ENCODE measurements at places on chromosomes 6 and 20. TPM values are rescaled to one million over a fixed set of nuclear protein-coding genes. Genes with fewer than 3 reads are reported as not detected.

DNA sequence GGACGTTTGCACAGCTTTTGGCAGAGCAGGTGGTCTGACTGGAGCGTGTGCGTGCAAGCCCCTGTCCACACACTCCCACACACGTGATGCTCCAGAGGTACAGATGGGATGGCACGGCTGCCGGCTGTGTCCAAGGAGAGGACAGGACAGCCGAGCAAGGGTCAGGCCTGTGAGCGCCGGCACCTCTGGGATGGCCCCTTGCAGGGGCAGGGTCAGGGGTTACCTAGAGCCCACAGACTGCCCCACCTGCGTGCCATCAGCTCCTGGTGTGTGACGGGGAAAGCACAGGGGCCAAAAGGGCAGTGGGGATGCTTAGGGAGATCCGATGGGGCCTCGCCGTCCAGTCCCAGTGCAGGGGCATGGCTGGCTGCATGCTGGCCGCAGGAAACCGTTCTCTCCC, 189.7 kb downstream of the TAF4 start:
- H3K4me3 ChIP-seq = no peak overlapping the region
- H3K27me3 ChIP-seq = no peaks in the 10 kb centered on the region
- no peak overlapping the region for H3K27ac ChIP-seq
- DNase-seq = no peak
- H3K4me1 ChIP-seq = no peaks in the 10 kb centered on the region

DNA sequence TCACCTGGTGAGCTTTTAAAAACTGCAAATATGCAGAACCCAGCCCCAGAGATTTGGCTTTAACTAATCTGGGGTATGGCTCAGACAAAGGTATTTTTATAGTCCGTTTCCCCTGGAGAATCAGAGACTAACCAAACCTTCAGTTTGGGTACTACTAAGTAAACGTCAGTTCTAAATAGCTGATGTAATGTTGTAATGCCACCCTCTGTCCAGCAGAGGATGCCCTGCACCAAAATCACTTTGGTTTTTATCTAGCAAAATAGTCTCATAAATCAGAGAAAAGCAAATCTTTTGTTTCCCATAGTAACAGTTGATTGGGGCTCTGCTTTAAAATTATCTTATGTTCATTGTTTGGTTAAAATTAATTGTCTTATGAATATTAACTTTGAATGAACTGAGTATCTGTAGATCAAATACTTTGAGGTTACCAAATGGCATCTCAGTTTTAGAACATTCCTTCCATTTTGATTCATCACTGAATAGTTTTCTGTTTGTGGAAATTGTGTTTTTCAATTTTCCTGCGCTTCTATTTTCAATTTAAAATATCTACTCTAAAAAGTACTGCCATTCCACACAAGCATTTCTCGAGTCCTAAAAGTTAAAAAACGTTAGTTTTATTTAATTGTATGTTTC, 278.3 kb upstream of the PLCB4 start:
- H3K4me3 ChIP-seq = no peak overlapping the region
- H3K4me1 ChIP-seq = no peaks in the 10 kb centered on the region
- H3K27me3 ChIP-seq = no peaks in the 10 kb centered on the region
- H3K27ac ChIP-seq = no peak overlapping the region

GRCh38 chr6:20606831-20607230, 72.6 kb downstream of the CDKAL1 start:
- no peaks in the 10 kb centered on the region for H3K4me1 ChIP-seq
- no peaks in the 10 kb centered on the region for H3K27me3 ChIP-seq
- H3K4me3 ChIP-seq = no peak overlapping the region
- H3K36me3 ChIP-seq = peaks cover 28% of the 10 kb centered on the region
- DNase-seq = no peak

Gene DEFB112
- total RNA-seq = not detected

DNA sequence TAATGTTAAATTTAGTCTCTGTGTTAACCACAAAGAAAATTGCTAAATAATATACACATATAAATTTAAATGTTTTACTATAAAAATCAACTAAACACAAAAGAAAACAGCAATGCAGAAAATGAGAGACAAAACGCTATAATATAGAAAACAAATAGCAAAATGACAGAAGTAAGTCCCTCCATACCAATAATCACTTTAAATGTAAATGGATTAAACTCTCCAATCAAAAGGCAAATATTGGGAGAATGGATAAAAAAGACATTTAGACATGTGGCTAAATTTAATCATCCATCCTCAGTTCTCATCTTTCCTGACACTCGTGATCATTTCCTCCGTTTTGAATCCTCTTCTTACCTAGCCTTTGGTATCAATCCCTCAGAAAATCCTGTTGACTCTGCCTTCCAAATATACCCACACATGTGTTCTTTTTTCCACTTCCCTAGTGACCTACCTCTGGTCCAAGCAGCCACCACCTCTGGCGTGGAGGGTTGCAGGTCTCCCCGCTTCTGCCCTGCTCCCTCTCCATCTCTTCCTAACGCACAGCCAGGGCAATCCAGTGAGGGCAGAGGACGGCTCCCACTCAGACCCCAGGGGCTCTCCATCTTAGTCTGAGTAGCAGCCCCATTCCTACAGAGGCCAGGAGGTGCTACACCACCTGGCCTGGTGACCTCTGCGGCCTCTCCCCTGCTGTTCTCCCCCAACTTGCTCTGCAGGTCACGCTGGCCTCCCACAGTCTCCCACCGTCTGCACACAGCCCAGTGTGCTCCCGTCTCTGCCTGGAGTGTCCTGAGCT, 149.2 kb downstream of the RNASET2 start:
- H3K27me3 ChIP-seq = peaks cover 7% of the 10 kb centered on the region
- no peak for DNase-seq
- no peak overlapping the region for H3K4me3 ChIP-seq
- no peak overlapping the region for H3K27ac ChIP-seq

- H3K36me3 ChIP-seq = peaks cover 10% of the 10 kb centered on the region
- H3K27ac ChIP-seq = peak overlapping the region; percentile 38
- no peak for DNase-seq
- no peak overlapping the region for H3K4me3 ChIP-seq
These were observed 28.5 kb downstream of the B4GALT5 start for GRCh38 chr20:49685161-49685601.

Gene ADGRG6
- total RNA-seq = 0.26 TPM

- H3K4me3 ChIP-seq = no peak overlapping the region
- peaks cover 52% of the 10 kb centered on the region for H3K36me3 ChIP-seq
- H3K4me1 ChIP-seq = peaks cover 21% of the 10 kb centered on the region
- H3K27ac ChIP-seq = no peak overlapping the region
These were observed 122.0 kb upstream of the CARMIL1 start for GRCh38 chr6:25157183-25157582.

GRCh38 chr6:36777801-36778200, 61.4 kb downstream of the CPNE5 start:
- peaks cover 5% of the 10 kb centered on the region for H3K4me1 ChIP-seq
- no peak overlapping the region for H3K4me3 ChIP-seq
- no peak overlapping the region for H3K27ac ChIP-seq

Gene SOX12
- 5.7 TPM for total RNA-seq

- no peaks in the 10 kb centered on the region for H3K4me1 ChIP-seq
- peaks cover 14% of the 10 kb centered on the region for H3K36me3 ChIP-seq
- DNase-seq = no peak
- H3K27ac ChIP-seq = no peak overlapping the region
- H3K27me3 ChIP-seq = no peaks in the 10 kb centered on the region
These were observed 65.9 kb downstream of the FAM184A start for GRCh38 chr6:119012521-119012920.

GRCh38 chr6:80689716-80690395, 583.4 kb downstream of the BCKDHB start:
- H3K27ac ChIP-seq = peak overlapping the region; percentile 67
- H3K27me3 ChIP-seq = no peaks in the 10 kb centered on the region
- peak overlapping the region; percentile 52 for H3K4me3 ChIP-seq
- no peak for DNase-seq

Gene CRIP3
- 0.50 TPM for total RNA-seq

- no peaks in the 10 kb centered on the region for H3K36me3 ChIP-seq
- H3K27me3 ChIP-seq = no peaks in the 10 kb centered on the region
- H3K27ac ChIP-seq = no peak overlapping the region
These were observed 66.9 kb downstream of the CARMIL1 start for GRCh38 chr6:25346064-25346463.

- DNase-seq = no peak
- H3K36me3 ChIP-seq = no peaks in the 10 kb centered on the region
- H3K27me3 ChIP-seq = no peaks in the 10 kb centered on the region
- no peaks in the 10 kb centered on the region for H3K4me1 ChIP-seq
These were observed 199.5 kb upstream of the FAM83B start for GRCh38 chr6:54646951-54647664.

Gene BPIFB1
- not detected for total RNA-seq

- H3K27me3 ChIP-seq = no peaks in the 10 kb centered on the region
- no peaks in the 10 kb centered on the region for H3K4me1 ChIP-seq
- no peak overlapping the region for H3K27ac ChIP-seq
- no peak overlapping the region for H3K4me3 ChIP-seq
- no peaks in the 10 kb centered on the region for H3K36me3 ChIP-seq
These were observed 103.1 kb downstream of the TASP1 start for GRCh38 chr20:13535627-13536026.

DNA sequence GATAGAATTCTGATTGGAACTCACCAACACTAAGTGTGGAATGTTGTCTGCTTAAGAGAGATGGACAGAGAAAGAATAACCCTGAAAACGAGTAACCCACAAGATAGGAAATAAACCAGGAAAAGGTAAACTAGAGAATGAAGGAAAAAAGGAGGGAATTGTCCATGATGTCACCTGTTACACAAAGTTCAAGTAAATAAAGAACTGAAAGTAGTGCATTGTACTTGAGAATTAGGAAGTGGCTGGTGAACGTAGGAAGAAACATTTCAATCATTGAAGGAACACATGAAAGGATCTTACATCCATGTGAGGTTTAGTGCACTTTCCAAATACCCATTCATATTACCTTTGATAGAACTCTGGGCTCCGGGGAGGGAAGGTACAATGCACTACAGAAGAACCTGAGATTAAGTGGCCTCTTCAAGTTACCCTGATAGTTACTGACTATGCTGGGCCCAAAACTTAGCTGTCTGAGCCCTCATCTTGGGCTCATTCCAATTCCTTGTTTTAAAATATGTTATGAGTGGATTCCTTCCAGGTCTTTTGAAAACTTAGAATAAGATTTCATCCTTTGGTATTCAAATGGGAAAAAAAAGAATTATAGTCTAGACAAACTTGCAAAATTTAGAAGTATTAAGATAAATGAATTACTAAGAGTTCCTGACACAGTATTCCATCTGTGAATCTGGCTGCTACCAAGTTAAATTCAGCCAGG, 1.1 kb upstream of the STX7 start:
- peak overlapping the region; percentile 92 for H3K4me3 ChIP-seq
- DNase-seq = no peak
- H3K36me3 ChIP-seq = peaks cover 1% of the 10 kb centered on the region

GRCh38 chr6:118992186-118992795, 57.3 kb upstream of the MCM9 start:
- H3K4me1 ChIP-seq = no peaks in the 10 kb centered on the region
- H3K27ac ChIP-seq = no peak overlapping the region
- DNase-seq = no peak
- no peak overlapping the region for H3K4me3 ChIP-seq

- no peaks in the 10 kb centered on the region for H3K4me1 ChIP-seq
- no peak overlapping the region for H3K4me3 ChIP-seq
- H3K36me3 ChIP-seq = no peaks in the 10 kb centered on the region
- no peak overlapping the region for H3K27ac ChIP-seq
- no peak for DNase-seq
These were observed 103.1 kb upstream of the SPACA1 start for GRCh38 chr6:87944541-87944954.

GRCh38 chr6:45192556-45192955, 135.6 kb upstream of the RUNX2 start:
- no peak overlapping the region for H3K27ac ChIP-seq
- H3K36me3 ChIP-seq = peaks cover 2% of the 10 kb centered on the region
- no peak overlapping the region for H3K4me3 ChIP-seq

Gene CCNC
- total RNA-seq = 39.4 TPM

GRCh38 chr20:60054716-60055634, 96.8 kb downstream of the CDH26 start:
- peak overlapping the region; percentile 81 for H3K27ac ChIP-seq
- H3K36me3 ChIP-seq = no peaks in the 10 kb centered on the region
- H3K4me1 ChIP-seq = peaks cover 38% of the 10 kb centered on the region
- DNase-seq = no peak

Gene DUSP15
- not detected for total RNA-seq

DNA sequence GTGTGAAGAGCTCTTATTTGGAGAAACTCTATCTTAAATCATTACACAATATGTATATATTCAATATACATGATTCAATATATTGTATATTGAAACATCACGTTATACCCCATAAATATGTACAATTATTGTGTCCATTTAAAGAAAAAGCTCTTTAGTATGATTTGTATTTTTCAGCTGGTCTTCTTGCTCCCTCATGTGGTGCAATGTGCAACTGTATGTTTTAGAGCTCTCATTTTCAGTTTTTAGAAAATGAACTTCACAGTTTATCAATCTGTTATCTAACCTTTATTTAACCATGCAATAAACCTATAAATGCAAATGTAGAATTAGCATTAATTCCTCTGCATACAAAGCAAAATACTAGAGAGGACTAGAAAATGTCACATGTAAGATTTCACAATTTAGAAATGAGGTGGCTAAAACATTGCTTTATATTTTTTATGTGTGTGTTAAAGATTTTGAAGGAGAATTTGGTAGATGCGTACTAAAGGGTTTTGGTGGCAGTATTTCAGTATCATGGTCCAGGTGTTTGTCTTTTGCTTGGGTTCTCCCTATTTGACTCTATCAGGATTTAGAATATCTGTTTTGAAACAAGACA, 167.1 kb downstream of the PHF3 start:
- H3K4me3 ChIP-seq = no peak overlapping the region
- peaks cover 7% of the 10 kb centered on the region for H3K4me1 ChIP-seq
- no peaks in the 10 kb centered on the region for H3K36me3 ChIP-seq
- no peak overlapping the region for H3K27ac ChIP-seq
- H3K27me3 ChIP-seq = peaks cover 5% of the 10 kb centered on the region
- no peak for DNase-seq

DNA sequence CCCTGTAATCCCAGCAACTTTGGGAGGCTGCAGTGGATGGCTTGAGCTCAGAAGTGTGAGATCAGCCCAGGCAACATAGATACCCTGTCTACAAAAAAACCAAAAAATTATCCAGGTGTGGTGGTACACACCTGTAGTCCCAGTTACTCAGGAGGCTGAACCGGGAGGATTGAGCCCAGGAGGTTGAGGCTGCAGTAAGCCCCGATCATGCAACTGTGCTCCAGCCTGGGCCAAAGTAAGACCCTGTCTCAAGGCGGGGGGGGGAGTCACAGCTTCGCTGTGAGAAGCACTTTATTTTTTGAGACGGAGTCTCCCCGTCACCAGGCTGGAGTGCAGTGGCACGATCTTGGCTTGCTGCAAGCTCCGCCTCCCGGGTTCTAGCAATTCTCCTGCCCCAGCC, 54.2 kb downstream of the EZR start:
- H3K27ac ChIP-seq = peak overlapping the region; percentile 0
- DNase-seq = no peak
- no peaks in the 10 kb centered on the region for H3K27me3 ChIP-seq

- H3K36me3 ChIP-seq = no peaks in the 10 kb centered on the region
- no peaks in the 10 kb centered on the region for H3K4me1 ChIP-seq
- H3K27ac ChIP-seq = no peak overlapping the region
- DNase-seq = no peak
These were observed 58.6 kb downstream of the RPS12 start for GRCh38 chr6:132872923-132873322.

- no peak for DNase-seq
- no peaks in the 10 kb centered on the region for H3K36me3 ChIP-seq
- no peaks in the 10 kb centered on the region for H3K4me1 ChIP-seq
- H3K4me3 ChIP-seq = no peak overlapping the region
- no peaks in the 10 kb centered on the region for H3K27me3 ChIP-seq
These were observed 118.2 kb downstream of the PTCHD4 start for GRCh38 chr6:47992809-47993208.

Data from activated CD8-positive, alpha-beta memory T cell treated with anti-CD3 and anti-CD28 coated beads, Interleukin-2, amount 10 ng/mL, durations not matched to agents 7 days and 5 days (primary cell).